Activated CD4-positive, alpha-beta T cell treated with anti-CD3 and anti-CD28 coated beads for 48 hours (primary cell): ENCODE measurements at places on chromosomes 4 and X.

- no peak for DNase-seq
These were observed 180.3 kb upstream of the HS3ST1 start for GRCh38 chr4:11608992-11609391.

- DNase-seq, result no peak
These were observed 126.8 kb downstream of the IRF2 start for GRCh38 chr4:184347251-184348239.

GRCh38 chr4:124745985-124746801 lies 33.7 kb upstream of the ANKRD50 start:
- DNase-seq, result no peak

DNA sequence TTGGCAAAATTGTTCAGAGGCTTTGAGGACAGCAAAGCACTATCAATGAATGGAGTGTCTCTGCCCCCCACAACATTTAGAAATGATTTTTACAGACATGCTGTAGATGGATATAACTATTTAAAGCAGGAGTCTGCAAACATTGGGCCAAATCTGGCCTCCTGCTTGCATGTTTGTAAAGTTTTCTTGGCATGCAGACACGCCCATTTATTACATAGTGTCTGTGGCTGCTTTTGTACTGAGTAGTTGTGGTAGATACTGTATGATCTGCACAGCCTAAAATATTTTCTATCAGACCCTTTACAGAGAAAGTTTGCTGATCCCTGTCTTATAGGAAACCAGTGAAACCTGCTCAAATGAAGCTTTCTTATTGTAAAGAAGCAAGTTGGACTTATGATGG lies 45.5 kb upstream of the PHEX start:
- no peak for DNase-seq

DNA sequence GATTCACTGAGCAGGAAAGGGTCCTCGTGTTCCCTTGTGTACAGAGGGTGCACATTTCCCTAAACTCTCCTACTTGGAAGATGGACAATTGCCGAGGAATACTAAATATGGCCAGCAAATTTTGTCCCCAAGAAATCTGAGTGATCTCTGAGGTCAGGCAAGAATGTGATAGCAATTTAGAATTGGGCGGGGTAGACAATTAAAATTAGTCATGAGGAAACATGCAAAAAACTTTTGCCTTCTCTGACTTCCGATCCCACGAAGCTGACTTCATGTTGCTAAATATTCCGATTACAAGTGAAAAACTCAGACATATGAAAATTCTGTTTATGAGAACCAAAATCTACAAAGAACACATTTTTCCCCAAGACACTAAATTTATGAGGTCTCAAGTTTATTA lies 453.9 kb upstream of the ZFP42 start:
- no peak for DNase-seq

DNA sequence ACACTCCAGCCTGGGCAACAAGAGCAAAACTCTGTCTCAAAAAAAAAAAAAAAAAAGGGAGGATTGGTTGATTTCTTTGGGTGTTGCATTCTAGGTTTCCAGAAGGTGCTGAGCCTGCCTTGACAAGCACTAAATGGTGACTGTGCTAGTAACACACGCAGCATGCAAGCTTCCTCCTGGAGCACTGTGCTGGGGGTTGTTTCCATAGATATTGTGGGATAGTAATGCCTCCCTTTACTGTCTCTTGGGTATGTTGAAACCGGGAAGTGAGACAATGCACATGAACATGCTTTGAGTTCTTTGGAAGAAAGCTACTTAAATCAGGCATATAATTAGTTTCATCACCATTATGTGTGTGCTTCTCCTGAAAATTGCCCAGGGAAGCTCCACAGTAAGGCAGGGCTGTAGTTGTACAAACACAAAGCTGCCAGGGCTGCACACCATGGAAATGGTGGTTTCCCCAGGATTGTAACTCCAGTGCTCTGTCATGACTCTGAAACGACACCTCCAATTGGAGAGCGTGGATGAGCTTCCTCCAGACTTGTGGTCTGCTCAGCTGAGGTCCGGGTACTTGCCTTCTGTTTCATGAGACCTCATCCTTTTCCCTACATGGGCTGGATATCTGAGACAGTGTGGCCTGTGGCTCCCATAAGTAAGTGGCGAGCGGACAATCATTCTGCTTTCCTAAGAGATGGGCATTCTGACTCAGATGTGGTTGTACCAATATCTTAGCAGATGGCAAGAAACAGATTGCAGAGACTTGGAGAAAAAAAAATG lies 31.5 kb upstream of the STOX2 start:
- no peak for DNase-seq

- DNase-seq, result no peak
These were observed 36.7 kb downstream of the QRFPR start for GRCh38 chr4:121344098-121344497.

- DNase-seq, result no peak
These were observed 2.6 kb downstream of the PLP1 start for GRCh38 chrX:103779141-103779789.

DNA sequence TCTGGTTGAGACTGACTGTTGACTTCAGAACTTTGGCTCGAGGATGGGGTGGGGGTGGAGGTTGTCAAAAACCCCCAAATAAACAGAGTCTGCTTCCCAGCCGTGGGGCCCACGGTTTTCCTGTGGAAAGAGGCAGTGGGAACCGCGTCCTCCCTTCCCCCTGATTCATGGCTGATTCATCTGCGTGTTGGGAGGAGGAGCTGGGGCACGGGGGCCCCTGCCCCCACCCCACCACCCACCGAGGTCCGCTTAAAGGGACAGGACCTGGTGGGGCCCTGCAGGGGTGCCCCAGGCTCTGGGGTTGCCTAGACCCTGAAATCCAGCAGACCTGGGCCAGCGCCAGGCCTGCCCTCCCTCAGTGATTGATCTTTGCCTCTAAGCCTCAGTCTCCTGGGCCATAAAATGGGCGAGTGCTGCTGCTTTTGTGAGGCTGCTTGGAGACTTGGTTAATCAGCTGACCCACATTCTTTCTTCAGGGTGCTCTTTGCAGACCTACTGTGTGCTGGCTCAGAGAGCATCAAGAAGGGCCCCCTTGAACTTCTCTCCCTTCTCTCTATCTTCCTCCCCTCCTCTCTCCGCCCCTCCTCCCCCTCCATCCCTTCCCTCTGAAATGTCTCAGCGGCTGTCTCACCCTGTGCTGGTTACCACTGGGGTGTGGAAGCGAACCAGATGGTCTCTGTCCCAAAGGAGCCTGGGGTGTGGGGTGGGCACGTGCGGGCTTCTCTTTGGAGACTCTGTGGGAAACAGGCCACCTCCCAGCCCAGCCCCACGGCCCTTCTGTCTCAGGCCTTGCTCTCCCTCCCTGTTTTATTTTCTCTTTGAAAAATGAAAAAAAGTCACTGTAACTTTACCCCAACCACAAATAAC lies 9.1 kb downstream of the HTRA3 start:
- no peak for DNase-seq

DNA sequence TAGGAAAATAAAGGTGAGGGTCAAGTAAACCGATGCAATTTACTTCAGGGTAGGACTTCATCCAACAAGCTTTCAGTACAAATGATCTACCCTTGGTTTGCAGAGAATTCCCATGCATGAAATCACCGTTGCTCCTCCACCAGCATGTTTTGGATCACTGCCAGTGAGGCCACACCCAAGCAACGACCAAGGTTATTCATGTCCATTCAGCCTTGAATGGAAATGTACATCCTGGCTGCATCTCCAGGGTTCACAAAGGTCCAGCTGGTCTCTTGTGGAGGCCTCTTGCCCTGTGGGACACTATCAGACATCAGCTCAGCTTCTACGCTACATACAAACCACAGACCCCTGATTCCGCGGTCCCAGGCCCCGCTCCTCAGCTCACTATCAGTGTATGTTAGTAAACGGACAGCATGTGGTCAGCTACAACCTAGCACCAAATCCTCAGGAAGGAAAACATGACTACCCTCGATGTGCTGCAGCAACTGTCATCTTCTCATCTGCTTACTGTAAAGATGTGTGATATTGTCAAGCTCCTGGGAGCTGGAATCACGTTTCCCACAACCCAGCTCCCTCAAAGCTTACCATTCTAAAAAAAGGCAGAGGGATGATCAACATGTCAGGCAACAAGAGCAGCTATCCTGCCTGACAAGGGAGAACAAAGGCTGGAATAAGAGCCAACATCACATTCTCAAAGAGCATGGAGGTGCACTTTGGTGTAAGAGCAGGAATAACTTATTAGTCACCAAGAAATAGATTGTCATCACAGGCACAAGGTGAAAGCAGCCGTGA lies 4.9 kb downstream of the LYAR start:
- DNase-seq, result no peak

- DNase-seq, result no peak
These were observed 139.1 kb upstream of the PAQR3 start for GRCh38 chr4:79078339-79078738.

DNA sequence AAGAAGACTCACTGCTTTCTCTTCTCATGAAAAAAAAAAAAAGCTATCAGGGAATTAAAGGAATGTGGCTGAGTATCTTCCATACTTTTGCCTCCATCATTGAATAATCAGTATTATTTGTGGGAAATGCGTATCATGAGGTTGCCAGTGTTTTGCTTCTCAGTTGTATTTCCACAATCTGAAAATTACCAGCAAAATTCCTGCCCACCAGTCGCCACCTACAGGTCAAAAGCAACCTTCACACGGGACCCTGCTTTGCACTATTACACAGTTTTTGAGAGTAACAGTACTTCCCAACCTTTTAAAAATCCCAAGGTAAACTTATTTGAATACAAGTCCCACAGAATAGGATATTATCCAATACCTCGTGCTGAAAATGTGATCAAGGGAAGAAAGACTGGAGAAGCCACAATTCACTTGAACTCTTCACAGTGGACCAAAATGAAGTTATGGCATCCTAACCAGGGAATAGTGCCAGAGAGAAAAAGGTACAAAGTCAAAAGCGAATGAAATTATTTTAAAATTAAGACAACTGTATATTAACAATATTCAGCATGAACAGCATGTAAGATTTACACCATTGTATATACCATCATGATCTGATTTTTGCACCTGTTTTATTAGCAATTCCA lies 30.4 kb downstream of the PGRMC1 start:
- peak; percentile 11 for DNase-seq

GRCh38 chr4:17072483-17072882 lies 174.0 kb upstream of the LDB2 start:
- DNase-seq, result no peak

GRCh38 chr4:81714291-81714690 lies 242.6 kb upstream of the RASGEF1B start:
- no peak for DNase-seq

DNA sequence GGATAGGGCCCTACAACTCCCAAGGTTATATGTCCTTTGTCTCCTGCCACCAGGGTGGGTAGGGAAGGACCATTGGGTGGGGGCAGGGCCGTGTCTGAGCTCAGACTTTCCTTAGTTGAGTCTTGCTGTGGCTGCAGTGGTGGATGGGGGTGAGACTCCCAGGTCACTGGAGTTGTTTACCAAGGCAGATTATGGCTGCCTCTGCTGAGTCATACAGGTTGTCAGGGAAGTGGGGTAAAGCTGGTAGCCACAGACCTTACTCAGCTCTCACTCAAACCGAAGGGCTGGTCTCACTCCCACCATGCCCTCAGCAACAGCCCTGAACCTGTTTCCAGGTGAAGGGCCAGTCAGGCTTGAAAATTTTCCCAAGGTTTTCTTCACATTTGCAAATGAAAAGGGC lies 58.8 kb upstream of the FAAH2 start:
- DNase-seq, result peak; percentile 15

DNA sequence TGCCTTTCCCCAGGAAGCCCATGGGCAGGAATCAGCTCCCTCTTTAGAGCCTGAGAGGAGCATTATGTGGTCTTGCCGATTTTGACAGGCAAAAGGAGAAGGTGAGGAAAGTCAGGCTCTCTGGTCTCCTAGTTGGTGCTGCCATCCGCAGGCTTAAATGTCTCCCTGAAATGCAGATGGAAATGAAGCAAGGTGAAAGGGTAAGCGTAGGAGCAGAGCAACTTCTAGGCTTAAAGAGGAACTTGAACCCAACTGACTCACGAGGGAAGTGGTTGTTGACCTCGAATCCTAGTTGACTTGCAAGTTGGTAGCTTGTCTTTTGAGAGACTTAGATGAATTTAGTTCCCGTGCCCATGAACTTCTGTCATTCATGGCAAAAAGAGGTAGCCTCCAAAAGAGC lies 205.9 kb downstream of the PTTG2 start:
- no peak for DNase-seq

DNA sequence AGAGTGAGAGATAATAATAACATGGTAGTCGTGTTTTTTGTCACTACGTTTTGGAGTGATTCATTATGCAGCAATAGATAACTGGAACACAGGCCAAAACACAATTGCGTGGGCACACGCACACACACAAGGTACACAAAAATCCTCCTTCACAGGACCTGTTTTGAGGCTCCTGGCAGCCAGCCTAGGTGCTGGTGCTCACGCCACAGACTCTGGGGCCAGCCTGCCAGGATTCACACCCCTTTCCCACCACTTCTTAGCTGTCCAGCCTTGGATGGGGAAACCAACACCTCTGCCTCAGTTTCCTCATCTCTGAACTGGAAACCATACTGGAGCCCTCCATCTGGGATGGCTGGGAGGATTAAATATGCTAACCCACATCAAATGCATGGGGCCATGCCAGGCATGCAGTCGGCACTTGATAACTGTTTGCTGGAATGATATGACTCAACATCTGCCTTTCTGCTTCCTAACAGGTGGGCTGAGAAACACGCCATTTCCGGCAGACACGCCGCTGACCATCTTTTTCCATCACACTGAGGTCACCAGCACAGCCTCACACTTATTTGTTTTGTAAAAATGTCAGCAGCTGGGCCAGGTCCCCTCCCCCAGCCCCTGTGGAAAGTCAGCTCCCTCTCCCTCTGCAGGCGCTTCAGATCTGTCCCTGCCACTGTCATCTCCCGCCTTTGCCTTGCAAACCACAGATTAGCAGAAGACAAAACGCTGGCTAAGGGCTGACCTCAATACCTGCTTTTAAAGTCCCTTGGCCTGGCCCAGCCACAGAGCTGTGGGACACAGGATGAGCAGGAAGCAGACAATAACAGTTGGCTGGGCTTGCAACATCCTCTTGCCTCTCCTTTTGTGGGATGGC lies 237.5 kb downstream of the BCOR start:
- DNase-seq, result peak; percentile 88

GRCh38 chr4:144734522-144734921 lies 88.6 kb downstream of the HHIP start:
- DNase-seq, result no peak

- DNase-seq, result peak; percentile 49
These were observed 825 bp upstream of the RASGEF1B start for GRCh38 chr4:81472281-81473182.

- DNase-seq, result no peak
These were observed 63.8 kb upstream of the TAPT1 start for GRCh38 chr4:16289897-16290554.

- no peak for DNase-seq
These were observed 64.0 kb downstream of the ADRA2C start for GRCh38 chr4:3829956-3830773.

DNA sequence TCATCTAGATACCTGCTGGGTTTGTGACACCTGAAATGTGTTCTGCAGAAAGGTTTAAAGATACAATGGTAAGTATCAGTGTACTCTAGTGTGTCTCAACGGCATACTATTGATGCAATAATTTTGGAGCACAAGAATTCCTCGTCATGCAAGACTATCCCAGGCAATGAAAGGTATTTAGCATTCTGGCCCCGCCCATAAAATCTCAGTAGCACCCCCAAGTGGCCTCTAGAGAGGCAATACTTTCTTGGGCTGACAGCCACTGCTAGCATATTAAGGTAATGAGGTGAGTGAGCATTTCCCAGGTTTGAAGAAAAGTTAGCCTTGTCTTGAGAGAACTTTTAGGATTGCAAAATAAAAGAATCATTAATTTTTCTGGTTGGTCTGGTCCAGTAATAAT lies 24.0 kb downstream of the TAB3 start:
- peak; percentile 5 for DNase-seq
